ENCODE measurements at places on chromosomes 1 and 21.

DNA sequence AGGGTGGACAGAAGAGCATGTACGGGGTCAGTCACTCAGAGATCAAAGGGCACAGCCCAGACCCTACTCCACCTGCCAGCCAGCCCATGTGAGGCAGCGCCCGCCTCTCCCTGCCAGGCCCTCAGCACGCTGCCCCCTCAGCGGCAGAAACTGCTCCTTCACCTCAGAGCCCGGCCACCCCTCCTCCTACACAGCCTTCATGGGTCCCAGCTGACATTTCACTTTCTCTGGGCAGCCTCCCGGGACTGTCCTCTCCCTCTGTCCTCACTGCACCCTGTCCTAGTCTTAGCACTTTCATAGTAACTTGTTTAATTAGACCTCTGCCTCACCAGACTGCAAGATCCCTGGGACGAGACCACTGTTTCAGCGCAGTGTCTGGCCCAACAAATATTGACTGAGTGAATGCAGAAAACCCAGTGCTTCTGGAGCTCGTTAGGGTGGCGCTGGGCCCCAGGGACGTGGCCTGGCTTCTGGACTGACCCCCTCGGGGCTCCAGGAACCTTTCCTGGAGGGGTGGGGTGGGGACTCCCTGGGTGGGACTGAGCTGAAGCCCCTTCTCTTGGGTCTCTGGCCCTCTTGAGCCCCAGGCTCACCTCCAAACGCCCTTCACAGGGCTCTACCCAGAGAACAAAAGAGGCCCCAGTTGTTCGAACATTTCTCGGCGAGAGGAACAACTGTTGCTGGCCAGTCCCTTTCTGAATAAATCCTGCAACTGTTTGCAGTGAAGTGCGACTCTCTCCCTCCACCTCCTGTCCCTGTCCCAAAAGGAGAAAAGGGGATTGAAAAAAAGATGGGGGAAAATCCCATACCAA, 114.9 kb downstream of the CASZ1 start:
- no peak for DNase-seq

GRCh38 chr1:162649583-162649982, 17.3 kb downstream of the DDR2 start:
- no peak for DNase-seq

GRCh38 chr1:211625040-211625439, 46.1 kb upstream of the SLC30A1 start:
- DNase-seq: no peak

DNA sequence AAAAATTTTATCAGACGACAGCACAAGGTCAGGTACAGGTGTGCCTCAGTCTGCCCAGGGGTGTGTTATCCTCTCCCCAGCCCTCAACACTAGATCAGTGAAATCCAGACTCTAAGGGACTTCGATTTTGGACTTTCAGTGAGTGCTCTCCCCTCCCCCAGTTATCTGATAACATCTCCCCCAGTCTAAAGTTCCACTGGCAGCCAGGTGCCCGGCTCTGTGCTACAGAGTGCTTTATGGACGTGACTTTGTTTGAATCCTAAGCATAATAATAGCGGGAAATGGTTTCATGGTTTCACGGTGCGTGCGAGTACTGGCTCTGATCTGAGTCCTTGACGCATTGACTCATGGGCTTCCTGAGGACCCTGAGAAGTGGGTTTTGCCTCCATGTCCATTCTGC, 3.2 kb downstream of the SPSB1 start:
- no peak for DNase-seq

DNA sequence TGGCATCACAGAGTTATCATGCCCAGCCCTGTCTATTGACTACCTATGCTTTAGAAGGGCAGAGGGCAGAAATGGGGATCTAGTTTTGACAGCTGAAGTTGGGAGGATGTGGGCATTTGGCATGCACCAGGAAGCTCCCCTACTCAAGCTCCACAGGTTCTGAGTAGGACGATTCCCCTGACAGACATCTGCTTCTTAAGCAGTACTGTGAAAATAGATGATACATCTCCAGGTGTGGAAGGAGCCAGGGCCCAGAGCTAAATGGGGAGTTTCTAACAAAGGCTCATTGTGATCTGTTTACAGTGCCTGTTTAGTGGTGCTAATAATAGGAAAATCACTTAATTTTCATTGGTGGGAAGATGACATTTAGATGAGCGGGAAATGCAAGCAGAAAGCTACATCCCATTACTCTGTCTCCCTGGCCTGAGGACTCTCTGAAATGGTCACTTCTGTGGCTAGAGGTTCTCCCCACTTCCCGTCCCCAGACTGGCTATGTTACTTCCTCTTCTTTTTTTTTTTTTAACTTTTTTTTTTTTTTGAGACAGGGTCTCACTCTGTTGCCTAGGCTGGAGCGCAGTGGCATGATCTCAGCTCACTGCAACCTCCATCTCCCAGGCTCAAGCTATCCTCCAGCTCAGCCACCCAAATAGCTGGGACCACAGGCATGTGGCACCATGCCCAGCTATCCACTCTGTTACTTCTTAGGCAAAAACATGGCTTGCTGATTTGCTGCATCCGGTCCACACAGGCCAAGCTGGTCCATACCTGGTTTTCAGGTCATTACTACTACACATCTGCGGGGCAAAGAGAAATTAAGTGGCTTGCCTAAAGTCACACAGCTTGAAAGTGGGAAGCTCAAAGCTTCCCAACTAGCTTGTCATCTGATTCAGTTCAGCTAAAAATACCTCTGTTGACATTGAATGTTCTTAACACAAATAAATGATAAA, 23.2 kb upstream of the CNIH3 start:
- no peak for DNase-seq

- no peak for DNase-seq
Measured at GRCh38 chr21:41651830-41652229, 115.0 kb downstream of the RIPK4 start.

GRCh38 chr1:87093286-87093685, 178.9 kb downstream of the HS2ST1 start:
- no peak for DNase-seq

DNA sequence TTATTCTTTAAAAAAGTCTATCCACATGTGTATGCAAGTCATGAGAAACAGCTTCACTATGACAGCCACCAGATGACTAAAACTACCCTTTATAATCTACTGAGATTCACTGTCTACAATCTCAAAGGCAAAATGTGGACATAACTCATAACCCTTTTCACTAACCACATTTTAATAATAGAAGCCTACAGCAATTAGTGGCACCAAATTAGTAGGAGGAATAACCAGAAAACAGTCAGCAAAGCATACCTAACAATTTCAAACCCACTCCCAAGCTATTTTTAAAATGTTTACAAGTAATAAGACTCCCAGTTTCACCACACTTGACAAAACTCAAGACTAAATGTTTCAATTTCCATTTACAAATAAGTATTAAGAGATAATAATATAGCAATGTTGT, 442.9 kb downstream of the PTPRC start:
- DNase-seq: no peak

GRCh38 chr21:39041816-39042215, 141.4 kb downstream of the PSMG1 start:
- no peak for DNase-seq

DNA sequence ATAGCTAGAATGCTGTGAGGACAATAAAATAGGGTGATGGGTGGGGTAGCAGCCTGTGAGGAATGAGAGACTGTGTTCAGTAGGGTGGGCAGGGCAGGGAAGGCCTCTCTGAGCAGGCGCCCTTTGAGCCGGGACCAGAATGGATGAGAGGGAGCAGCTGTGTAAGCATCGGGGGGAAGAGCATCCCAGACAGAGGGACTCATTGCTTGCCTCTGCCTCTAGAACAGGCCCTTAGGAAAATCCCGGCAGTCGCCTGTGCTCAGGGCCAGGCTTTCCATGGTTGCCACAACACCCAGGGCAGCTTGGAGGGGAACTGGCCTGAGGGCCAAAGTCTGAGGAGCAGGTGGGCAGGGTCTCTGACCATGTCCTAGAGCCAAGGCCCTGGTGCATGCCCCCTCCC, 774 bp downstream of the SLC2A7 start:
- DNase-seq: no peak

- peak; percentile 17 for DNase-seq
Measured at GRCh38 chr1:218377143-218377660, 32.1 kb downstream of the TGFB2 start.

- no peak for DNase-seq
Measured at GRCh38 chr1:33372677-33373076, 51.8 kb upstream of the A3GALT2 start.

GRCh38 chr21:32140151-32140550, 138.7 kb downstream of the MIS18A start:
- DNase-seq: no peak

DNA sequence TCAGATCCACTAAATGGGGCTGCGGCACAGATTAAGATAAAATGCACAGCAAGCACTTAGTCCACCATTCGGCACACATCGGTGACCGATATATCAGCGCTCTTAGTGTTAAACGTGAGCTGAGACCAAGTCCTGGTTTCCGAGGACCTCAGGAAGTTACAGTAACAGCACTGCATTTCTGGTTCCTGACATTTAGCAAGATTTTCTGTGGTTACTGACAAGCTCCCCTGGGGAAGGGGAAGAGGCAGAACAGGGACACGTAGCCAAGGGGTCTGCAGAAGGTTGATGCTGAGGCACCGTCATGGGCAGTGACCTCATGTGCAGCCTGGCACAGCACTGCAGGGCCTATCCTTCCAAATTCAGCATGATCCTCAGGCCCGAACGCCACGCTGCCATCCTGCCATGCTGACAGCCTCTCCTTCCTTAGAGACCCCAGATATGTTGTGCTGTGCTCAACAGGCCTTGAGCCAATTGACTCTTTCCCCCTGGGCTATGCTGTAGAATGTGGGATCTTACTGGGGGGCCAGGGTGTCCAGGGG, 13.4 kb upstream of the PEF1 start:
- no peak for DNase-seq

DNA sequence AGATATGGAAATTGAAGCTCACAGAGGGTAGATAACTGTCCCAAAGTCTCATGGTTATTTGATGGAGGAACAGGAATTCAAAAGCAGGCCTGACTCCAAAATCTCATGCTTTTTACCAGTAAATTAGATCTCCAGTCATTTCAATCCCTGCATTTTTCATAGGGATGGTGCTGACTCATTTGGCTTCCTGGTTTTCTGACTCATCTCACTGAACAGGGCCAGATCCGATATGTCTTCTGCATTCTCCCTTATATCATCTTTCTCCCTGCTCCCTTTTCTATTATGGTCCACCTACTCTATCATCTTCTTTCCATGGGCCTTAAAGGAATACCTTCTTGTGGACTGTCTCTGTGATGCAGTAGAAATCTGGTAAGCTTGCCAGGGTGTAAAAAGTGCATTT, 187.2 kb downstream of the FGGY start:
- no peak for DNase-seq

DNA sequence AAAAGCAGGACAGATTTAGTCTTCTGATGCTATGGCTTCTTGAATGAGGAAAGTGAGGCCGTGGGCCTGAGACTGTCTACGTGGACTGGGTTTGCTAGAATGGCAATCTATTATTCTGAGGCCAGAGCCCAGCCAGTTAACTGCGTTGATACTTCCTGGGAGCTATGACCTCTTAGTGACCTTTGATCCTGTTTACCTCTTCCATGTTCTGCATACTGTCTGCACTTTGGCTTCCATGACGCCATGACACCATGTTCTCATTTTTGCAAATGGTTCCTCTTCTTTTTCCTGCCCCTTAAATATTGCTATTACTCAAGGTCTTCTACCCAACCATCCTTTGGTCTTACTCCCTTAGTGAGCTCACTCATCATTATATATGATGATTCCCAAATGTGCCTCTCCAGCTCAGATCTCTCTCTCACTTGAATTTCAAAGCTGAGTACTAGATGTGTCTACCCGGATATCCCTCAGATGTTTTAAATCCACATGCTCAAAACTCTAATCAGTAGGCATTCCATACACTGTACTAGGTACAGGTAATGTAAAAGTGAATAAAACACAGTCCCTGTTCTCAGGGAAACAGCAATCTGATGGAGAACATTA, 66.1 kb upstream of the ATP1A1 start:
- no peak for DNase-seq

DNA sequence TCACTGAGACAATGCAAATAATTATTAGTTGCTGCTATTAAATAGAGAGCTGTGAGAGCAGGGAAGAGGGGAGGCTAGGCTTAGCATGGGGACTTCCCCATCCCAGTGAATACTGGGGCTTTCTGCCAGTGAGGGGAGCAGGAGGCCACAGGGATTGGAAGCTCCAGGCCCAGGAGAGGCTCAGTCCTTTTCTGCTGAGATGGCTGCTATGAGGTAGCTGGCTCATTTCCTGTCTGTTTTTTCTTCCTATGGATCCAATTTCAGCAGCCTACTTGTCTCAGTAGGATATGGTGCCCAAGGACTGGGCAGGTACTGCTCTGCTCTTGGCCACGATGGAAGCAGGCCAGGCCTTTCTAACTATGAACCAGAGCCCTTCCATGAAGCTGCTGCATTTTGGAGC, 10.0 kb downstream of the STMN1 start:
- DNase-seq: no peak

DNA sequence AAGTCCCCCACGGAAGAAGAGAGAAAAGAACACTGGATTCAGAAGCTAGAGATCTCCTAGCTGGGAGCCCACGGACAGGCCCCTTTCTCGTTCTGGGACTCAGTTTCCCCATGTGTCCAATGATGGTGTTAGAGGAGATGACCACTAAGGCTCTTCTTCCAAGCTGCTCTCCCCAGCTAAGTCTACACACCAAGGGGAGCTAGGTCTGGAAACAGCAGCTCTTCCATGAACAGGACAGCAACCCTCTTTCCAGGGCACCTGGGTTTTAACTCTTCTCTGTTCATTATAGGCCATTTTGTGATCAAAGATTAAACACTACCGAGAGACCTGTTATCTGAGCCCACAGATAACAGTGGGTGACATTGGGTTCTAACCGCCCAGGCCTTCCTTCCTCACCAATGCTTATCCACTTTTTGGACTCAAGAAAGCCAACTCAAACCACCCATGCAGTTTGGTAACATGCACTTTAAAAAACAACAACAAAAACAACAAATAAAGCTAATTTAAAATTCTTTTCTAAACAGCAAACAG, 85.9 kb downstream of the MRPL37 start:
- no peak for DNase-seq

GRCh38 chr1:147547065-147547464, 5.8 kb downstream of the BCL9 start:
- DNase-seq: no peak

- DNase-seq: no peak
Measured at GRCh38 chr1:1918901-1919303, at the start of gene TMEM52. Gene TMEM52 (minus strand): TSS chr1:1919279. CDS start chr1:1919265, 14 bp downstream.

- no peak for DNase-seq
Measured at GRCh38 chr1:59061876-59062275, 235.0 kb upstream of the FGGY start.

- DNase-seq: no peak
Measured at GRCh38 chr1:65372557-65372956, 47.9 kb upstream of the LEPR start.

Data from stimulated activated CD8-positive, alpha-beta memory T cell treated with anti-CD3 and anti-CD28 coated beads, Interleukin-15, amount 100 ng/mL, for 4 hours (primary cell).